ENCODE measurements at places on chromosomes 12 and 14.

- no peak overlapping the region for H3K4me3 ChIP-seq
- H3K27me3 ChIP-seq = no peaks in the 10 kb centered on the region
- H3K4me1 ChIP-seq = no peaks in the 10 kb centered on the region
- H3K27ac ChIP-seq = no peak overlapping the region
- no peak for DNase-seq
Measured at GRCh38 chr12:65997056-65997455, 133.5 kb downstream of the LLPH start.

DNA sequence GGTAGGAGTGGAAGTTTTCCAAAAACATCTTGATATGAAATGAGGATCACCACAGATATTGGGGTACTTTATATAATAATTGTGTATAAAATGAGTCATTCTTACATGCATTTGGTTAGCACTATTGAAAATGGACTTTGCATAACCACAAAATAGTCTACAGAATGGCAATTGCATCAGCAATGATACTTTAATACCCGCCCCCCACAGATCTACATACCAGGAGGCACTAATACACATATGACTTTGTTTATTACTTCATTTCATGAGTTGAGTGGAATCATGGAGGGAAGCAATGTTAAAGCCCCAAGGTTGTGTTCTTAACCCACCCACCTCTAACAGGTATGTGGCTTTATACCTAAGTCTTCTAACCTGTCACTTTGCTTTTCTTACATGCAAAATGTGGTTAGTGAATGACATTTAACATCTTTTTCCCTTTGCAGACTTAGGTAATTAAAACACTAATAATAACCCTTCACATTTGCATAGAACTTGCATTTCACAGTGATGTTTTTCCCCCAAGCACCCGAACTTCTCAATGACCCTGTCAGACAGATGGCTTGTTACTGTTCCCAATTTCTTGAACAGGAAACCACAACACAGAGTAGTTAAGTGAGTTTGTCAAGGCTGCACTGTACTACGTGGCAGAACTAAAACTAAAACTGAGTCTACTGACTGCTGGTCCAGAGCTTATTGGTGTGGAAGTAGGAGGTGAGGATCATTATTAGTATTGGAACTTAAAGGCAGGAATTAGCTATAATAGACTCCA, 101.9 kb downstream of the NPAS3 start:
- H3K4me3 ChIP-seq = no peak overlapping the region
- DNase-seq = no peak
- H3K4me1 ChIP-seq = no peaks in the 10 kb centered on the region
- H3K27ac ChIP-seq = no peak overlapping the region
- H3K27me3 ChIP-seq = no peaks in the 10 kb centered on the region
- H3K36me3 ChIP-seq = no peaks in the 10 kb centered on the region

GRCh38 chr12:89985935-89986334, 277.3 kb upstream of the ATP2B1 start:
- H3K36me3 ChIP-seq = no peaks in the 10 kb centered on the region
- H3K27me3 ChIP-seq = no peaks in the 10 kb centered on the region
- no peak overlapping the region for H3K27ac ChIP-seq
- DNase-seq = no peak
- H3K4me1 ChIP-seq = no peaks in the 10 kb centered on the region

GRCh38 chr12:92717202-92717601, 14.4 kb downstream of the PLEKHG7 start:
- H3K27ac ChIP-seq = no peak overlapping the region
- H3K36me3 ChIP-seq = no peaks in the 10 kb centered on the region
- no peaks in the 10 kb centered on the region for H3K27me3 ChIP-seq
- no peaks in the 10 kb centered on the region for H3K4me1 ChIP-seq

GRCh38 chr12:62694632-62695031, 228.0 kb downstream of the MON2 start:
- H3K4me1 ChIP-seq = peaks cover 17% of the 10 kb centered on the region
- DNase-seq = no peak
- no peak overlapping the region for H3K4me3 ChIP-seq

Measured in GM23338 (cell line).